ENCODE measurements at places on chromosomes 12 and 14.

DNA sequence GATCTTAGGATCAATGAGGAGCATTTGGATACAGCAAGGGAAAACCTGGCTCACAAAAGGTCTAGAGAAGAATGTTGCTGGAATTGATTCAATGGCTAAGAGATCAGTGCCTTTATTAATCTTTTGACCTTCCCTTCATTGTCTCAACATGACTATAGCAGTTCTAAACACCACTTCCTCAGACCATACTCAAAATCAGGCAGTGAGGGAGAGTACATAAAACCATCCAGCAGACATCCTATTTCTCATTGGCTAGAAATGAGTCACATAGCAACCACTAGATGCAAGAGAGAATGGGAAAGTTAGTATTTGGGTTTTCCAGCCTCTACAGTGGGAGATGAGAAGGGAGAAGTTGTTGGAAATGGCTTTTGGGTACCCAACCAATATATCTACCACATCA lies 151.4 kb upstream of the NUDT4 start:
- DNase-seq = no peak

GRCh38 chr14:90168425-90169105 lies 87.8 kb upstream of the PSMC1 start:
- DNase-seq = no peak

DNA sequence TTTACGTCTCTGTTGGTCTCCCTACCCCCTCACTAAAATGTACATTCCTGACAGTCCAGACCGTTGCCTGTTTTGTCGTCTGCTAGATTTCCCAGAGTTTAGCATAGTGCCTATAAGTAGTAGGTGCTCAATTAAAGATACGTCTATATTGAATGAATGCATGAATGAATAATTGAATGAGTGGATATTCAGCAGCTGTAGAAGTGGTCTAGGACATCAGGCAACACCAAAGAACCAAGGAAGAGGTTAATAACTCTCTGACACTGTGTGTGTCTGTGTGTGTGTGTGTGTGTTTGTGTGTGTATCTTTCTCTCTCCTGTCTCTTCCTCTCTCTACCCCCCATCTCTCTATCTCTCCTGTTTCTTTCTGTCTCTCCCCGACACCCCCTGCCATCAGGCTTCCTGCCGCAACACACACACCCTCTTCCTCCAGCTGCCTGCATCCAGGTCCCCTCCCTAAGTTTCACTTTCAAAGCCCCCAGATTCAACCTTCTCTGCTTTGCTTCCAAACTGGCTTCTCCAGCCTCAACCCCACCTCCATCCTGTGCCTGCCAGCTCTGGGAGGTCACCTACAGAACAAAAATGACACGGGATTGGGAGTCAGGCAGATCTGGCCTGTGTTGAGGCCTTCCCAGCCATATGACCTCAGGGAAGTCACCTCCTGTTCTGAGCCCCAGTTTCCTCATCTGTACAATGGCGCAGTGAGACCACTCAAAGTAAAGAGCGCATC lies 119.9 kb upstream of the NCOR2 start:
- no peak for DNase-seq

- no peak for DNase-seq
Observed at GRCh38 chr14:35347323-35348043, 55.3 kb downstream of the PSMA6 start.

GRCh38 chr14:76456200-76456599 lies 80.3 kb downstream of the ESRRB start:
- DNase-seq = peak; percentile 34

DNA sequence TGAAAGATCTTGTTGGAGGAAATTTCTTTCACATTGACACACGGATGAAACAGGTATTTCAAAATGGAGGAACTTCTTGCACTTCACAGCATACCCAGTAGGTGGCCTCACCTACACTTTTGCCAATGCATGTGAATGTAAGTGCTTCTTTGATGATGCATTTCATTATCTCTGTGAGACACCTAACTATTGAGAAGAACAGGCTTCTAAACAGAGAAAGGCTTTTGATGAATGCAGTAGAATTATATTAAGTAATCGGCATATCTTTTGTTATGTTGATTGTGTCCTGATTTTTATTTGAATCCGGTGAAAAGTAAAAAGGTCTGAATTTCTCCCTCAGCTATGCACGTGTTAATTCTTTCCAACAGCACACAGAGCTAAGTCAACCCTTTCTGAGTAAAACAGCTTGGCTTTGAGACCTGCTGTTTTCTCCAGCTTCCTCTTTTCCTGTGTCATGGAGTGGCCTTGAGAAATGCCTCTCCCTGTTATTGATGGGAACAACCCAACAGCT lies 399.0 kb downstream of the NAV3 start:
- DNase-seq = peak; percentile 32

GRCh38 chr12:27901959-27902358 lies 70.6 kb downstream of the PTHLH start:
- no peak for DNase-seq

GRCh38 chr14:30791522-30792351 lies 82.6 kb upstream of the COCH start:
- no peak for DNase-seq

DNA sequence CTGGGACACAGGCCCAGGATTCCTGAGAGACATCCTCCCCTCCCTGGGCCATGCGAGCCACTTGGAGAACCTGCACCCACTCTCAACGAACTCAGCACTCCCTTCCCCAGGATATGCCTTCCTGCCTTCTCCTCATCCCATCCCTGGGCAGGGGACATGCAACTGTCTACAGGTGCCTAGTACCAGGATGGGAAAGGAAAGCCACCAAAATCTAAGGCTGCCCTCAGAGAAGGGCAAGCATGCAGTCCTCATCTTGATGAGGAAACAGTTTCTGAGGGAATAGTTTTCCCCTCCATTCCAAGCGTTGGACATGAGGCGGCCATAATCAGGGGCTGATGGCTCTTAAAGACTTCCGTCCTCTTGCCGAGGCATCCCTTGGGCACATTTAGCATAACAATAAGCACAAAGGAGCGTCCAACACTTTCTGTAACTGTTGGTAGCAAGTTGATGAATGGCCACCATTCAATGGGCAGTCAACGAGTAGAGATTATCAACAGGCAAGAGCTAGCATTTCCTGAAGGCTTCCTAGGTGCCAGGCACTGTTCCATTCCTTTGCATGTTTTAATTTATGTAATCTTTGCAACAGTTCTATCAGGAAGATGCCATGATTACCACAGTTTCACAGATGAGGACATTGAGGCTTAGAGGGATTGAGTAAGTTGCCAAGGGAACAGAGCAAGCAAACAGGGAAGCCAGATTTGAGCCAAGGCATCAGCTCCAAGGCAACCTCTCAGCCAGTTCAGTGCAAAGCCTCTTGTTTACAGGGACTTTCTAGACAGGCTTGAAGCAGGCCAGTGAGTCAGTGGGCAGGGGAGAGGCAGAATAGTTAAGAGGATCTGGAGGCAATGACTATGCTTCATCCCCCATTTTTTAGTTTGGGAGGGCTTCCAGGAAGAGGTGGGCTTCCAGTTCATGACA lies 105.1 kb downstream of the SINHCAF start:
- no peak for DNase-seq

- DNase-seq = no peak
Observed at GRCh38 chr12:7959701-7960121, 23.7 kb upstream of the SLC2A3 start.

- no peak for DNase-seq
Observed at GRCh38 chr14:80260645-80261044, 49.3 kb upstream of the DIO2 start.

- DNase-seq = no peak
Observed at GRCh38 chr12:68109001-68109400, 50.5 kb downstream of the IFNG start.

GRCh38 chr12:72272731-72273498 lies 745 bp downstream of the TRHDE start:
- DNase-seq = no peak

DNA sequence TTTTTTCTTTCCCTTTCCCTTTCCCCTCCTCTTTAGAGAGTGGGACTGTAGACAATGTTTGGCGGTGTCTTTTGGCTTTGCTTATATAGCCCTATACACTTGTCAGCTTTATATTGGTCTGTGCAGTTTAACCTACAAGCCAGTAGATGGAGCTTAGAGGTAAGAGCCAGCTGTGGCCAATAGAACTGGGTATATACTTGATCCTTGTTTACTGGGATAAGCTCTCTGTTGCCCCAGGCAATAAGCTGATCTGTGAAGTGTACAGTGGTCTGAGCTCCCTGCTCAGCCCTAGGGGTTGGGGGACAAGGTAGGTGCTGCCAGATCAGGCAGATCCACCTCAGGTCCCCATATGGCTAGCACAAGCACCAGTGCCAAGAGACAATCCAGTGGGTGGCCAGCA lies 434.1 kb downstream of the NOVA1 start:
- DNase-seq = no peak

- DNase-seq = no peak
Observed at GRCh38 chr12:24034160-24034559, 84.7 kb upstream of the SOX5 start.

GRCh38 chr14:97723351-97723750 lies 926.2 kb downstream of the VRK1 start:
- DNase-seq = no peak

DNA sequence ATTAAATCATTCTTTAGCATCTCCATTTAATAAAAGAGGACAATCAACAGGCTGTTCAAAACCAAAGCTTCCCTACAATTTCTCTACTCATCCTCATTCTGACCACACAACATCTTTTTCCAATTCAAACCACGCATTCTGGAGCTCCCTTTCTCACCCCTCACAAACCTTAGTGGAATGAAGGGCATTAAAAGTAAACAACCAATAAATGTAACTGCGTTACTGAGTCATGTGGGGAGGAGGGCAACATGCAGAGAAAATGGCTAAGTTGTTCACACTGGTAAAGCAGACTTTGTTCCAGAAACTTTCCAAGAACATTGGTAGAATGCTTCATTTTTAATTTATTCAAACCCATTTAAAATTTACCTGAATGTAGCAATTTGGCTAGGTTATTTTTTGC lies 19.6 kb downstream of the SOX5 start:
- DNase-seq = no peak

- DNase-seq = no peak
Observed at GRCh38 chr14:85416771-85417170, 113.2 kb upstream of the FLRT2 start.

DNA sequence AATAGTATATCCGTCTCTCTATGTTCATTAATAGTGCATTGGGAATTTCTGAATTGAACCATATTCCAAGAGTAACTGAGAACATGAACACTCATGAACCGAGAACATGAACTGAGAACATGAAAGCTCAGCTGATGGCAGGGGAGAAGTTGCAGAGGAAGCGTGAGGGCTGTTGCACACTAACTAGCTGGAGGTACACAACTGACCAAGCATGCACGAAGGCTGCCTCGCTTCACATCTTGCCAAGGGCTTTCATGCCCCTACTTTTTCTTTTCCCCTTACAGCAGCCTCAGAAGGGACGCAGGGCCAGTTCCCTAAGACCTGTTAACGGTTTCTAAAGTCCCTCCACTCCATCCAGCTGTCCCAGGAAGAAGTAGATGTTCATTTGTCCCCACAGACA lies 4.3 kb downstream of the RNASE1 start:
- no peak for DNase-seq

DNA sequence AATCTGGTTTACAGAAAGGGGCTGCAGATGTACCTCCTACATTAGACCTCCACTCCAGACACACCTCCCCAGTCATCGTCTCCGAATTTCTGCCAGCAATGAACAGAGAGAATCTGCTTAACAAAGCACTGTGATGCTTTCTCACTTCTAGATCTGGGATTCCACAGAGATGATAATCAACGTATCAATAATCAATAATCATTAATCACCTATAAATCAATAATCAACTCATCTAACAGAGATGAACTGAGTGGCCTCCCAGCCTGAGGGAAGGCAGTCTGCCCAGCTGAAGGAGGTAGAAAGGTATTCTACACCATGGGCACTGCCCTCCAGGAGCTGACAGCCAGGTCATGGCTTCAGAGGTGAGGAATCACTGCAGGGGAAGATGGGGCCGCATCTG lies 183.2 kb downstream of the TMEM132D start:
- DNase-seq = no peak

GRCh38 chr14:100236881-100237280 lies 2.1 kb upstream of the YY1 start:
- DNase-seq = no peak

DNA sequence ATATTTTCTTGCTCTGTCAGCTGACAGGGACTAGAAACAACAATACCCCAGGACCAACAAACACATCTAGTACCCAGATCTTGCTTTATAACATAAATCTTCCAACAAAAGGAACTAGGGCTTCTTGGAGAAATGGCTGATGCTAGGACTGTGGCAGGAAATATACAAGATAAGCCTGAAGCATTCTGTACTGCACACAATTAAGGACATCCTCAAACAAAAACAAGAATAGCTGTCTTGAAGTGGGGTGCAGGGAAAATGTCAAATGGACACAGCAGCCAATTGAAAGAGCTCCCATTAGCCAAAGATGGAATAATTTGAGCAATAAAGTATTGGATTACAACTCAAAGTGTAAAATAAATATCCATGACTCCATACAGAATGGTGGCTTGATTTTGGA lies 50.0 kb downstream of the LGMN start:
- DNase-seq = no peak

DNA sequence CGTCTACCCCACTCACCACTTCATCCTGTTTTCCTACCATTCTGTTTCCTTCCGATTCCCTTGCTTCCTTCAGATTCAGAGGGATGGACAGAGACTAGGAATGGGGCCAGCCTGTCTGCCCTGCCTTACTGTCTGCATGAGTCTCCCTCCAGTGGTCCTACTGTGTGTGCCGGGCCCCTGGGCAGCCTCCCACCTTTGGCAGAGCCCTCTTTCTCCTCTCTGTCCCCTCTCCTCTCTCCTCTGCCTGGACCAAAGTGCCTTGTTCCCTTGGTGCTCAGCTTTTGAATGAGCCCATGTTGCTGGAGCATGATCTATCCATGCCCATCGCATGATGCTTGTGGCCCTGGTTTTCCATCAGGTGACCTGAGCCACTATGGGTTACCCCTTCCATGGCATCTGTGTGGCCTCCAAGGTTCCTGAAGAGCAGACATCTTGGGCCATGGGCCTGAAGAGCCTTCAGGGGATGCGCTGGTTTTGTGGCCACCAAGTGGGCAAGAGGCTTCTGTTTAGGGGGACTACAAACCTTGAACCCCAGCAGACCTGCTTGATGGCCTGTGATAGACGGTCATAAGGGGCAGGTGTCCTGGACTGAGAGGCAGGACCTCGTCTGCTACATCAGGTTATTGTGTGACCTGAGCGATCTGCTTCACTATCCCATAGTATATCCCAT lies 54.2 kb upstream of the BCL11B start:
- DNase-seq = no peak

- no peak for DNase-seq
Observed at GRCh38 chr12:46751173-46751572, 74.6 kb downstream of the SLC38A4 start.

DNA sequence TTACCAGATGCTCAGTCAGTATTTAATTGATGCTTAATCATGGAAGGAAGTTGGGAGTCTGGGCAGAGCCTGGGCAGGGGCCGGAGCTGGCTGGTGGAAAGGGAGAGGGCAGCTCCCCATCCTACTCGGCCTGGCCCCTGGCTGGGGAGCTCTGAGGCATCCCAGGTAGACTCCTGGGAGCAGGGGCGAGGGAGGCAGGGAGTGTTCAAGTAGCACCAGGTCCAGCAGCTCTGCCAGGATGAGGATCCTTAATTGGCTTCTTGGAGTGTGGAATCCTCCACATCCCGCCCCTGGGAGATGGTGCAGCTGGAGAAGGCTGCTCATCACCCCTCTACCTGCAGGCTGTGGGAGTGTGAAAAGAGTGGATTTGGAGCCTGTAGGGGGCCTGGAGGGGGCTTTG lies 30.9 kb downstream of the SYNDIG1L start:
- DNase-seq = no peak

GRCh38 chr12:100404769-100405407 lies 48.0 kb downstream of the SLC17A8 start:
- peak; percentile 27 for DNase-seq

Data from NCI-H187 (cell line).